ENCODE measurements at places on chromosomes 12 and 14.

- DNase-seq, result no peak
Measured at GRCh38 chr12:78759367-78759766, 105.2 kb upstream of the SYT1 start.

- no peak for DNase-seq
Measured at GRCh38 chr12:44036875-44037443, 201.1 kb downstream of the TMEM117 start.

GRCh38 chr12:117020536-117021220, 78.5 kb downstream of the TESC start:
- no peak for DNase-seq

DNA sequence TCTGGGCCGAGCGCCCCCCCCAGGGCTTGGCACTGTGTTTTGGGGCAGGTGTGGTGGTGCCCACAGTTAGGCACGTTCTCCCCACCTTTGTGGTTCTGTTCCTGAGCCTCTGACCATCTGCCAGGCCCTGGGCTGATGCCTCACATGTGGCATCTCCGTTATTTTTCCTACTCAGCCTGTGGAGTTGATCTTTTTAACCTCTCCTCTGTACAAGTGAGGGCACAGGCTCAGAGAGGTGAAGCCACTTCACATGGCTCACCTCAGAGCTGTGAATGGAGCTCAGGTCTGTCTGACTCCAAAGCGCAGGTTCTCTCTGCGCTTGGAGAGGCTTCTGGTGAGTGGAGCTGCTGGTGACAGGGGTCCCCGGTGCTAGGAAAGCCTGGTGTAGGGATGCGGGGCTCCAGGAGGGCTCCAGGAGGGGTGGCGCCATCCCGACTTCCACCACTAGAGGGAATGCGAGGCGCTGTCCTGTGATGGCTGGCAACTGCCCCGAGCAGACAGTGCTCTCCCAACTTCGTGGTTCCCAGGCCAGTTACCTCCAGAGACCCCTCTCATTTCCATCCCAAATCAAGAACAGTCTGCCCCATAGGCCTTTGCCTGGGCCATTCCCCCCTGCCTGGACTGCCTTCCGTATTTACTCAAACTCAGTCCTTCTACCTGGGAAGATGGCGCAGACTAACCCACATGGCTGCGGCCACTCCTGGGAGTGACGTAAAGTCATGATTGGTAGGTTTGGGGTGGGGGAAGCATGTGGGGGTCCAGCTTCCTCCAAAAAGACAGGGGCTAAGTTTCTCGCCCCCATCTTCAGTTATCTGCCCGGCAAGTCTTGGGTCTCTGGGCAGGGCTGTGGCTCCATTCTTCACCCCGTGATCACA, 9.9 kb downstream of the BCL7A start:
- DNase-seq, result no peak

DNA sequence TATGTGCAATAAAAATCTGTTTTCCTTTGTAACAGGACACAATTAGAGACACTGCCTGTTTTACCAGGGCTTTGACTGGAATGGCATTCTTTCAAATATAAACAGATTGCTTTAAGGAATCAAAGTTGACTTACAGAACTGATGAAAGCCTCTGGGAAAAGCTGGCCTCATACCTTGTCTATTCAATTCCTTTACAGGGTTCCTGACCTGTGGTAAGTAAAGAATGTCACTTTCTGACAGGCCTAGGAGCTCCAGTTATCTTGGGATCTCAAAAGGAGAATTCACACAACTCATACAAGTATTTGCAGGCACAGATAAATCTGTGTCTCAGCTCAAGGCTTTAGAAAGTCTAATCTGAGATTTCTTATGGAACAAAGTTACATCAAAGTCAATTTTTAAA, 88.4 kb downstream of the BCAT1 start:
- no peak for DNase-seq

DNA sequence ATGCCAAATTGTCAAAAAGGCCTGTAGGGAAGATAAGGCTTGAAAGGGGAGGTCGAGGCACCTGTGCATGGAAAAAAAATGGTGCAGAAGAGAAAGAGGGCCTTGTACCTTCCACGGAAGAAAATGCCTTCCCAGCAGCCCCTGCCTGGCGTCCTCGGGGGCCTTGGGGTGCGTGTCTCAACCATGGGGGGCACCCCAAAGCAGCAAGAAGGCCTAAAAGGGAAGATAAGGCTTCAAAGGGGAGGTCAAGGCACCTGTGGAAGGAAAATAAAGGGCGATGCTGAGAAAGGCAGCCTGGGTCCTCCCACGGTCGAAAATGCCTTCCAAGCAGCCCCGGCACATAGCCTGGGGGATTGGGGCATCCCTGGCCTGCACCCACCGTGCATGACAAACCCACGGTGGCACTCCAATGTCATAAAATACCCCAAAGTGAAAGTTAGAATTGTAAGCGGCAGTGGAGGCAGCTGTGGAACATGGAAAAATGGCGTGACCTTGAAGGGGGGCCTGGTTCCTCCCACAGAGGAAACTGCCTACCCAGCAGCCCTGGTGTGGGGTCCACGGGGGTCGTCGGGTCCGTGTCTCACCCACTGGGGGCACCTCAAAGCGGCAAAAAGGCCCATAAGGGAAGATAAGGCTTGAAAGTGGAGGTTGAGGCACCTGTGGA, 275.0 kb downstream of the ALG10 start:
- no peak for DNase-seq

DNA sequence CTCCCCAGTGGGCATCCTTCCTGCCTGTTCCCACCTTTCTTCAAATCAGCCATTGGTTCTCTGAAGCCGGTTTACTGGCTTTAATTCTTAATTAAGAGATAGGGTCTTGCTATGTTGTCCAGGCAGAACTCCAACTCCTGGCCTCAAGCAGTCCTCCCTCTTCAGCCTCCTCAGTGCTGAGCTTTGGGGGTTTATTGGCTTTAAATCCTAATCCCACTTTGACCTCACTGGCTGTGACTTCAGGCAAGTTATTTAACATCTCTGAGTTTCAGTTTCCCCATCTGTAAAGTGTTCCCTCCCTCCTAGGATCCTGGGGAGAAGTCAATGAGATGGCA, 2.1 kb upstream of the TRMT61A start:
- DNase-seq, result no peak

DNA sequence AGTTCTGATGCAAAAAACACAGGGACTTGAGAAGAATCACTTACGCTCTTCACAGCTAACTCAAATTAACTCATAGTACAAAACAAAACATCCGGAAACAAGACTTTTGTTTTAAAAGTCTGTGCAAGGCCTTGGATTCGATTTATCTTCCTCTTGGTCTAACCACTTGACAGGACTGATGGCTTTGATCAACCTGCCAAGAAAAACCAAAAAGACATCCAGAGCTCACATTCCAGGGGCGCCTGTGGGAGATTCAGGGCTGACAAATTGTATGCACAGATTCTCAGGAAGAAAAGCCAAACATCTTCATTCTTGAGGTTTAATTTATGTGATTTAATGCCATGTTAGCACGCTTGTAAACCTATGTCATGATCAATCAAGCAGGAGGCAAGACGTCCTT, 129.1 kb upstream of the TMCC3 start:
- no peak for DNase-seq

Data from stimulated activated CD4-positive, alpha-beta T cell treated with anti-CD3 and anti-CD28 coated beads, Interleukin-15, amount 100 ng/mL, for 1 hour (primary cell).